ENCODE measurements at places on chromosomes 5 and 9. TPM values are rescaled to one million over a fixed set of nuclear protein-coding genes. Genes with fewer than 3 reads are reported as not detected.

GRCh38 chr9:77210116-77210515 lies 32.8 kb downstream of the VPS13A start:
- no peak for DNase-seq

GRCh38 chr9:129111528-129112151 lies 425 bp downstream of the PTPA start:
- no peak for DNase-seq

- DNase-seq = no peak
Measured at GRCh38 chr5:33362915-33363314, 77.8 kb upstream of the TARS1 start.

CDC20B gene
- not detected for total RNA-seq

ROR2 gene
- 9.5 TPM for total RNA-seq

C5orf63 gene
- total RNA-seq = 5.4 TPM
